MCF 10A (cell line): ENCODE measurements at places on chromosomes 7 and 10.

DNA sequence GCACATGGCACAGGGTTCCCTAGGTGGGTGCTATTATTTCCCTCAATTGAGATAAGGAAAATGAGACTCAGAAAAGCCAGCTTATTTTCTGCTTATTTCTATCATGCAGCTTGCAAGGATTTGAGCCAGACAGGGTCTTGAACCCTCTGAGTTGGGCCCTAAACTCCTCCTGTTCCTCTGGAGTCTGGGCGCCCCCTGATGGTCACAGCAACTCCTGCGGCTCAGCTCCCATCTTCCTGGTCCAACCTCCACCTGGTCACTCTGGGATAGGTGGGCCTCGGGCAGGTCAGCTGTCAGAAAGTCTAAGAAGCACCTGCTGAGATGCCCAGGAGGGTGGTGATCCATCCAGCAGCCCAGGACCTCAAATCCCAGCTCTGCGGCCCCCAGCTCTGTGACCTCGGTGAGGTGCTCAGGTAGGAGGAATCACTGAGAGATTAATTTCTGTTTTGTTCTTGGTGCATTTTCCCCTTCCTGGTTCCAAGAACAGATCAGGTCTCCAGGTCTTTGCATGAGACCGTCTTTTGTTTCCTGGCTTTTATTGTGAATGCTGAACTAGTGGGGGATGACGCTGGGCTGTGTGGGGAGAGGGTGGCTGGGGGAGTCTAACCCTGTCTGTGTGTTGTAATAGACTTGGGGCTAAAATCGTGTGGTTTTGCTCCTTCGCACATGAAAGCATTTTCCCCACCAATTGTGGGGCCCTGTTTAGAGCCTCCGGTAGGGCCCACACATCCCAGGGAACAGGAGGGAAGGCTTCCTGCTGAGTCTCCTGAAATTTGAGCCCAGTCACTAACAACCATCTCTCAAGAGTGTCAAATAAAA is 32.8 kb downstream of the TMEM130 start:
- peak; percentile 65 for DNase-seq

GRCh38 chr10:25852364-25852941 is 81.6 kb upstream of the MYO3A start:
- no peak for DNase-seq

DNA sequence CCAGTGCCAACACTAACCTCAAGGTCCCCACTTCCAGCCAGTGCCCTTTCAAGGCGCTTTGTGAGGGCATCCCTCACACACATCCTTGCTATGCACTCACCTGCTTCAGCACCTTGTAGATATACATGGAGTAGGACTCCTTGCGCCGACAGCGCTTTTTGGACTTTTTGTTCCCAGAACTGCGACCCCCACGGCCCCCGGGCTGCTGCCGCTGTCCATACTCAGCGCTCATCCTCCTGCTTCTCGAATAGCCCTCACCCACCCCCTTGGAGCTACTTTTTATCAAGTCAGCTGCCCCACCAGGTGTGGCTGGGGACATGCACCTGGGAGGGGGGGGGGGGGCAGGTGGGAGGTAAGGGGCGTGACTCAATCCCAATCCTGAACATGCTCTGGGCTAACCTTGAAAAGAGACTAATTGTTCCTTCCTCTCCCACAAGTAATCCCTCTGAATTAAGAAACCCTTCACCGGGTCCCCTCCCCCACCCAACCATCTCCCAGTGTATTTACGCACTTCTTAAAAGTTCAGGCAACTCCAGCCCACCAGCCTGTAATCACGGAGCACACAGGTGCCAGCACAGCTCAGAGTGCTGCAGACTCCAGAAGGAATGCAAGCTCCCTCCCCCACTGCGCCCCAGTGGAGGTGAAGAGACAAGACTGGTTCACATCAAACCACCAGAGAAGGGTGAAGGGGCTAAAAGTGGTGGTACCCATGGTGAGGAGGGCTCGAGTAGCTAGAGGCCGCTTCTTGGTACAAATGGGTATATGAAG is at the start of gene H2BK1:
Gene H2BK1, minus strand, starts transcription at position 402 of the 768 bp plus-strand sequence. Its CDS starts 170 bp downstream, at position 232.
- DNase-seq, result no peak

GRCh38 chr7:83738291-83738835 is 89.4 kb upstream of the SEMA3E start:
- no peak for DNase-seq

DNA sequence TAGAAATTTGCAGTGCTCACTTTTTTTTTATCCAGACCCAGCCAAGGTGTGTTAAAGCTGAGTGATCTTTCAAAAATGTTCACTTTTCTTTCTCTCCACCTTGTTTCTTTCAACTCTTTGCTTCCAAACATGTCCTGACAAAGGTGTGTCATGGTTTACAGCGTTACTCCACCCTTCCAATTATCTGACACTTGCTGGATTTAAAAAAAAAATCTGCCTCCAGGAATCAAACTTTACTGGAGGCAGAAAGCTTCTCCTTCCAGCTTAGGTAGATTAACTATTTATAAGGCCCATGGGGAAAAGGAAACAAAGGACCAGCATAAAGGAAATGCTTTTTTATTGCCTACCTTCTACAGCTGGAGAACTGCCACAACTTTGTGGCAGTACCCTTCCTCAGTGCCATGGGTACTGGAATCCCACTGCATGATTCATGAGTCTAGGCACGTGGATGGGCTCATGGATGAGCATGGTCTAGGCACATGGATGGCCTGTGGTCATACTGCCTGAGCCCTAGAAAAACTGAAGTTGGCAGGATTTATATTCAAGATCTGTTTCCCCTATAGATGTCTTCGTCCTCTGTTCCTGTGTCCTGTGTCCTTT is at the start of gene COL17A1:
Gene COL17A1, minus strand, starts transcription at position 80 of the 600 bp plus-strand sequence. CDS start 5,207 bp downstream, outside the sequence.
- DNase-seq, result peak; percentile 50

- no peak for DNase-seq
Observed at GRCh38 chr10:77496941-77497420, 140.6 kb downstream of the KCNMA1 start.

- DNase-seq, result no peak
Observed at GRCh38 chr10:69461243-69462025, 10.2 kb downstream of the TSPAN15 start.

DNA sequence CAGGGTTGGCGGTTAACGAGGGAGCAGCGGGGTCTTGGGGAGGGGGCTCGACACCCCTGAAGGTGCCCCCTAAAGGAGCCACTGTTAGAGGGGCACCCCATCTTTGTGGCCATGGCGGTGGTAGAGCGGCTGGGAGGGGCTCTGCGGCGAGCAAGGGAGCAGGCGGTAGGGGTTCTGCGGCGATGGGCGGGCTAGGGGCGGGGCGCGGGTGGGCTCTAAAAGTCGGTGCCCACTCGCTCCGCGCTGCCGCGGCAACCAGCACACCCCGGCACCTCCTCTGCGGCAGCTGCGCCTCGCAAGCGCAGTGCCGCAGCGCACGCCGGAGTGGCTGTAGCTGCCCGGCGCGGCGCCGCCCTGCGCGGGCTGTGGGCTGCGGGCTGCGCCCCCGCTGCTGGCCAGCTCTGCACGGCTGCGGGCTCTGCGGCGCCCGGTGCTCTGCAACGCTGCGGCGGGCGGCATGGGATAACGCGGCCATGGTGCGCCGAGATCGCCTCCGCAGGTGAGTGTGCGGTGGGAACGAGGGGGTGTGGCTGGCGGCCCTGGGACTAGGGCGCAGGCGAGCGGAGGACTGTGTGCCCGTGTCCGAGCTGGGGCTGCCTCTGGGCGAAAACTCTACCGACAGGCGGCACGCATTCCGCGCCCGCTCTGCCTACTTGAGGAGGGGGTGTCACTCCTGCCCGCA is at the start of gene MEST:
Gene MEST, plus strand, starts transcription at position 245 of the 682 bp plus-strand sequence. Its CDS starts 229 bp downstream, at position 474.
- DNase-seq, result no peak

GRCh38 chr7:95126053-95126709 is 198.2 kb downstream of the PON1 start:
- DNase-seq, result no peak

DNA sequence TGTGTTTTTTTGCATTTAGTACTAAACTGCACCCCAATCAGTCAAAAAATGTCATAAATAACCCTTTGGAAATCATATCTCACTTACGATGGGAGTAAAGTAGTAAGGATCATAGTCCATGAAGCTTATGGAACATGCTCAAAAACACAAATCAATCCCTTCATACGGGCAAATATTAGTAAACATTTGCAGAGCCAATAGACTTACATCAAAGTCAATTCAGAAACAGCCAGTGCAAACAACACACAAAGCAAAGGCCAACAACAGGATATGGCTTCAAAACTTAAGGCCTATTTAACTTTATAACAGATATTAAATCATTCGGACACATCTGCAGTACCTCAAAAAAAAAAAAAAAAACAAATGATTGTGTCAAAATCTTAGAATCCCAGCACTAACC is 32.1 kb downstream of the SGCE start:
- DNase-seq, result no peak

DNA sequence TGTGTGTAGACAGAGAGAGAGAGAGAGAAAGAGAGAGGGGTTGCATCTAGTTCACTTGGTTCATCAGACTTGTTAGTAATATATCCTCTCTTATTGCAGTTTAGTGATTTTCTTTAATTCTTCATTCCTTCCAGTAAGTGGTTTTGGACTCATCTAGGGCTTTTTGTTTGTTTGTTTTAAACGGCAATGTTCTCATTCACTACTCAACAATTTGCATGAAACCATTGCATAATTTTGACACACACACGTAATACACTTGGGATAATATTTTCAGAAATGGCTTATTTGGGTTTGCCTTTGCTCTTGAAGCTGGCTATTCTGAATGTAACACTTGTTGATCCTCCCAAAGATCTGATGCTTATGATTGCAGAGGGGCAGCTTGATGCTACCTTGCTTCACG is 16.4 kb upstream of the ZNF32 start:
- no peak for DNase-seq

- DNase-seq, result no peak
Observed at GRCh38 chr10:49666054-49666615, 13.3 kb upstream of the C10orf53 start.

DNA sequence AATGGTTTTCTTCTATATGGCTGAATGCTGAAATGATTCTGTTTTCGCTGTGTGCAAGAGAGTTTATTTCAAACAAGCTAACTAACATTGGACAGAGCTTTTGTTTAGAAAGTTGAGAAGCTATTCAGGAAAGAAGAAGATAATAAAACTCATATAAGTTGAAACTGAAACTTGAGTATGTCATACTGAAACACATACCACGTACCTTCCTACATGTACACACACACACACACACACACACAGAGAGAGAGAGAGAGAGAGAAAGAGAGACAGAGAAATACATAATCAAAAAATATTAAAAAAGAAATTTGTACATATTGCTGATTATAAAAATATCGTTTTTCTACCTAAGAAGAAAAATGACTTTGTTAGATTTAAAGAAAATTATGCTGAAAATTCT is 561.9 kb upstream of the KCND2 start:
- no peak for DNase-seq

DNA sequence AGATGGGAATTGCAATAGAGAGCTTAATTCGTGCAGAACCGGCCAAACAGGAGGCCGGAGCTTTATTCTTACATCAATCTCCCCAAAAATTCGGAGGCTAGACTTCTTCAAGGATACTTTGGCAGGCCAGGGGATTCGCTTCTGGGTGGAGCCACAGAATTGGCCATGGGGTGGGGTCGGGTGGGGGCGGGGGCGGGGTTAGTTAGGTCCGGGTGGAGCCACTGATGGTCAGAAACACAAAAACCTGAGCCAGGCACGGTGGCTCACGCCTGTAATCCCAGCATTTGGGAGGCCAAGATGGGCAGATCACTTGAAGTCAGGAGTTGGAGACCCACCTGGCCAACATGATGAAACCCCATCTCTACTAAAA is 87.5 kb downstream of the SEPTIN14 start:
- no peak for DNase-seq

- peak; percentile 65 for DNase-seq
Observed at GRCh38 chr10:31147210-31147608, 115.5 kb upstream of the ZNF438 start.

DNA sequence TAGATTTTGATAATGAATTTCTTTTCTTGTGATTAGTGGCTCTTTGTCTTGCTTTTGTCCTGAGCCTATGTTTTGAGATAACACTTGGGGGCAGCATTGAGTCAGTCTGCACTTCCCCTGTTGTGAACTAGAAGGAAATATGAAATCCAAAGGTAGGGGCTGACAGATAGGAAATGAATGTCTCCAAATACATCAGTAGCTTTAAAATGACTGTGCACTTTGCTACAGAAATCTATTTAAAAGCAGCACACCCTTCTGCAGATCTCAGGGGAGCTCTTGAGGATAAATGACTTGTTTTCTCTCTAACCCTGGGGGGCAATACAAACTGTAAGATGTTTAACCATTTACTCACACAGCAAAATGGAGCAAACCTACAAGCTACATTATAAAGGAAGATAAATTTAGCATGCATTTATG is 176.0 kb upstream of the MYO3A start:
- peak; percentile 52 for DNase-seq

GRCh38 chr7:100974021-100974420 is 4.7 kb downstream of the MUC12 start:
- no peak for DNase-seq

- DNase-seq, result no peak
Observed at GRCh38 chr7:112877691-112878460, 87.7 kb upstream of the TMEM168 start.

DNA sequence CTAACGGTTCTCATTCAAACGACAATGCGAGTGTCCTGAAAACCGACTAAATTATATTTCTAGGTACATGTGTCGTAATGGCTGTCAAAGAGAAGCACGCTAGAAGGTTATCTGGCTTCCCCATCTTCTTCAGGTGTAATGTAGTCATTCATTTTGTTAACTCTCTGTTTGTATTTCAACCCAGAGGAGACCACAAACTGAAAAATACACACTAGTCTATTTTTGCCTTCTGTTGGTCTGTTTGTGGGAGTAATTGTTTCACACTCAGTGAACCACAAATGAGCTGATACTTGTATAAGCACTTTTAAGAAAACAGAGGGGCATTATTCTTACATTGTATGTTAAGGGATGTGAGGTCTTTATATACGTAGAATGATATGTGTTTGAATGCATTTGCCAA is 305.9 kb downstream of the GATA3 start:
- DNase-seq, result no peak

DNA sequence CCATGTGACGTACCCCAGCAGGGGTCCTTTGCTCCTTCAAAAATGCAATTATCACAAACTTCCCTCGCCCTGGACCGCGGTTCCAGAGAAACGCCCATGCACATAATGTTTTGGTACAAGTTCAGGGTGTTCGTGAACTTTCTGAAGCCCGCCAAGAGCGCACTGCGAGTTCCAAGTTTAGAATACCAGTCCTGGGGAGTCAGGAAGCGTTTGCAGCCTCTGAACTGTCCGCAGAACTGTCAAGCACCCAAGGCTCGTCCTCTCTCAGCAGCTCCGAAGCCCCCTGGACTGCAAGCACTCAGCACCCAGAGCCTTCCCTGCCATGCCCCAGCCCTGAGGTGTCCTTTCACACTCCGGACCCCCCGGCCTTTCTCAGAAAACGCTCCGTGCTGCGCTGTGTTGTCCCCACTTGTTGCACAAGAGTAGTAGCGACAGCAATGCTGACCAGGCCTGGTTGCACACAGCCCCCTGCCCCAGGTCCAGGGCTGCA is 30.3 kb downstream of the CALML3 start:
- no peak for DNase-seq

GRCh38 chr7:150978126-150978789 is at the start of gene KCNH2:
KCNH2 (minus strand) TSS chr7:150978321; CDS start chr7:150977913, 408 bp downstream.
- DNase-seq, result no peak

- no peak for DNase-seq
Observed at GRCh38 chr7:84975586-84976185, 211.2 kb downstream of the SEMA3D start.

- DNase-seq, result no peak
Observed at GRCh38 chr7:149367418-149368180, 93.3 kb downstream of the ZNF777 start.
